ENCODE measurements at places on chromosomes 3 and 15. TPM values are rescaled to one million over a fixed set of nuclear protein-coding genes. Genes with fewer than 3 reads are reported as not detected.

PHLDB2 gene
- 6.1 TPM for total RNA-seq

DNA sequence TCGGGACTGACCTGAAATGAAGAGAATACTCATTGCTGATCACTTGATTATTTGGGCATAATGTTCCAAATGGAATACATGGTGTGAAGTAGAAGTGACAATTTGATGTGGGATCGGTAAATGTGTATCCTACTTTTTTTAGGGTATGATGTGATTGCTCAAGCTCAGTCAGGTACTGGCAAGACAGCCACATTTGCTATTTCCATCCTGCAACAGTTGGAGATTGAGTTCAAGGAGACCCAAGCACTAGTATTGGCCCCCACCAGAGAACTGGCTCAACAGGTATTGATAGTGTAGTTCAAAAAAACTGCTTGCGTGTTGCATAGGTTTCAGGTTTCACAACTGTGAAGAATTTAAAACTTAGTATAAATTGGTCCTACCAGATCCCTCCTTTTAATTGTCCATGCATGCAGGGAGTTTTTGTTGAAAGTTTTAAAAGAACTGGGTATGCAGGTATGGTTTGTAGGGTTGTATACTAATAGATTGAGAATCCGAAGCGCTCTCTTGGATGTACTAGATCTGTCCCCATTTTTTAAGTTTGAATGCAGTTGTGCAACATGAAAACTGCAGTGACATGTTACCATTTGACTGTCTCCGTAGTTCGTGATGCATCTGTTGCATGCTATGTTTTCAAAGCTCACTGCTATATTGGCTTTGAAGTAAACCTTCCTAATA is 1.6 kb downstream of the EIF4A2 start:
- peaks cover 26% of the 10 kb centered on the region for H3K36me3 ChIP-seq
- H3K4me1 ChIP-seq = peaks cover 49% of the 10 kb centered on the region
- H3K27me3 ChIP-seq = no peaks in the 10 kb centered on the region
- peak overlapping the region; percentile 93 for H3K4me3 ChIP-seq
- no peak for DNase-seq
- H3K27ac ChIP-seq = peak overlapping the region; percentile 98

- H3K27me3 ChIP-seq = no peaks in the 10 kb centered on the region
- no peaks in the 10 kb centered on the region for H3K4me1 ChIP-seq
- no peak overlapping the region for H3K4me3 ChIP-seq
- no peaks in the 10 kb centered on the region for H3K36me3 ChIP-seq
Observed at GRCh38 chr3:71219744-71220638, 363.5 kb downstream of the FOXP1 start.

- no peak overlapping the region for H3K4me3 ChIP-seq
- H3K27me3 ChIP-seq = no peaks in the 10 kb centered on the region
- DNase-seq = no peak
- no peaks in the 10 kb centered on the region for H3K4me1 ChIP-seq
- H3K27ac ChIP-seq = no peak overlapping the region
- H3K36me3 ChIP-seq = peaks cover 28% of the 10 kb centered on the region
Observed at GRCh38 chr3:129583289-129583688, 23.2 kb downstream of the PLXND1 start.

DNA sequence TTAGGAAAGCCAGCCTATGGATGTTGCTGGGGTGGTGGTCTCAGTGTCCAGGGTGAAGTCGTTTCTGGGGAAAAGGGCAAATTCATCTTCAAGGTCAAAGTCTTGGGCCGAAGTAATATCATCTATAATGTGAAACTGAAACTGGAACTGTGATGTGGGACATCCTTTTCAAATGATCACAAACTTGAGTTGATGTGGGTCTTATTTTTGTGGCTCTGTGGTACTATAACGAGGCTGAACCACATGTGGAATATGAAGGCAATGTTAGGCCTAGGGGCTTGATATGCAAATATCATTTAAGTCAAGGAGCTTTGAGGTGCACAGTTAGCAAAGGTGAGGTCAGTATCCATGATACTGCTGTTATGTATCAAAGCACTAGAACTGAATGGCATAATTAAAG is 1.5 kb upstream of the CD200R1L start:
- H3K27ac ChIP-seq = no peak overlapping the region
- no peaks in the 10 kb centered on the region for H3K4me1 ChIP-seq
- no peak for DNase-seq
- no peak overlapping the region for H3K4me3 ChIP-seq

DNA sequence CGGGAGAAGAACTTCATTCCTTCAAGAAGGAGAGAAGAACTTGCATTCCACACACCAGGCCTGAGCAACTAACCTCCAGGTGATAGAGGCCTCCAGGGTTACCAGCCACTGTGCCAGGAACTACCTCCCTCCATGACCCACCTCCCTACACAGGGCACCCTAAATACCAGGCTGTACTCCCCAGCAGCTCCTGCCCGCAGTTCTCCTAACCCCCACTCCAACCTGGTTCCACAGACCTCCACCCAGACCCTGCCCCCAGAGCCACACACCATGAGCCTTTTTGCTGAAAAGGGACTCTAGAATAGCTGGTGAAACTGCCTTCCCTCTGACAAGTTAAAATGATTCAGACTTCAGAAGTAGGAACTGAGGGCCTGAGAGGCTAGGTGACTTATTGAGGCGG is 8.2 kb downstream of the IGDCC3 start:
- H3K4me1 ChIP-seq = no peaks in the 10 kb centered on the region
- H3K27me3 ChIP-seq = no peaks in the 10 kb centered on the region
- DNase-seq = no peak
- no peak overlapping the region for H3K27ac ChIP-seq
- H3K4me3 ChIP-seq = no peak overlapping the region

AQP9 gene
- 1.8 TPM for total RNA-seq

CORO2B gene
- total RNA-seq = 2.5 TPM

ERC2 gene
- not detected for total RNA-seq

DNA sequence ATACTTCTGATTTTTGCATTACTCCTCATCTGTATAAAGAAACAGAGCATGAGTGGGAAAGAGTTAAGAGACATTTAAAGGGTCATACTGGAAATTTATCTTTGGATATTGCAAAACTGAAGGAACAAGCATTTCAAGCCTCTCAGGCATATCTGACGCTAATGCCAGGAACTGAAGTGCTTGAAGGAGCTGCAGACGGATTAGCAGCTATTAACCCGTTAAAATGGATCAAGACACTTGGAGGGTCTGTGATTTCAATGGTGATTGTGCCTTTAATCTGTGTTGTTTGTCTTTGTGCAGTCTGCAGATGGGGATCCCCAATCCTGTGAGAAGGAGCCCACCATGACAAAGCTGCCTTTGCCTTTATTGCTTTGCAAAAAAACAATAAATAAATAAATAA is 202.5 kb upstream of the UBE3A start:
- H3K4me3 ChIP-seq = no peak overlapping the region
- H3K36me3 ChIP-seq = no peaks in the 10 kb centered on the region
- no peak overlapping the region for H3K27ac ChIP-seq

HRG gene
- total RNA-seq = not detected

DNA sequence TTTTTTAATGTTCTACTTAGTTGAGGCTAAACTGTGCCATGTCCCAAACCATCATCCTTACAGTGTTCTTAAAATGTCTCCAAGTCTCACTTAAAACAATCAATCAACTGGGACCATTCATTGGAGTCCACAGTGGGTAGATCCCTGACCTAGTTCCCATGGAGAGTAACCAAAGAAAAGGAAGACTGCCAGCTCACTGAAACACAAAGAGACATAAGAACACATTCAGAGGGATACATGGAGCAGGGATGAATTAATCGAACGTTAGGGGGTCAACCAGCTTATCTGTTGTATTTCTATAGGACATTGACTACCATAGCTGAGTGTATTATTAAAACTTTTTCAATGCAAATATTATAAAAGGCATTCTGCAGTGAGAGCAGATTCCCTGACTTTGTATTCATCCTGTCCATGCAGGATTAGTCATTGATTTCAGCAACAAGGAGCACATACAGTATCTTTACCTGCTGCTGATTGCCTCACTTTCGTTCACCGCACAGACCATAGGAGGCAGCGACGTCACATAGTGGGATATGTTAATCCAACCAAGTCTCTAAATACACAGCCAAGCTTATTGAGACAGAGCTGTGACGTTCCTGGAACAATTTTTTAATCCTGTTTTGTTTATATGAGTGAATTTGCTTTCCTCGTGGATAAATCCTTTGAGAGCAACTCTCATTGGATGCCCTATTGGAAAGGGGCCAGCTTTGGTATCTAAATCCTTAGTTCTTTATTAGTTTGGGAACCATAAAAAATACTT is 364.9 kb upstream of the RBMS3 start:
- H3K27ac ChIP-seq = peak overlapping the region; percentile 59
- peak overlapping the region; percentile 58 for H3K4me3 ChIP-seq
- no peaks in the 10 kb centered on the region for H3K36me3 ChIP-seq
- peaks cover 13% of the 10 kb centered on the region for H3K4me1 ChIP-seq
- no peak for DNase-seq

DNA sequence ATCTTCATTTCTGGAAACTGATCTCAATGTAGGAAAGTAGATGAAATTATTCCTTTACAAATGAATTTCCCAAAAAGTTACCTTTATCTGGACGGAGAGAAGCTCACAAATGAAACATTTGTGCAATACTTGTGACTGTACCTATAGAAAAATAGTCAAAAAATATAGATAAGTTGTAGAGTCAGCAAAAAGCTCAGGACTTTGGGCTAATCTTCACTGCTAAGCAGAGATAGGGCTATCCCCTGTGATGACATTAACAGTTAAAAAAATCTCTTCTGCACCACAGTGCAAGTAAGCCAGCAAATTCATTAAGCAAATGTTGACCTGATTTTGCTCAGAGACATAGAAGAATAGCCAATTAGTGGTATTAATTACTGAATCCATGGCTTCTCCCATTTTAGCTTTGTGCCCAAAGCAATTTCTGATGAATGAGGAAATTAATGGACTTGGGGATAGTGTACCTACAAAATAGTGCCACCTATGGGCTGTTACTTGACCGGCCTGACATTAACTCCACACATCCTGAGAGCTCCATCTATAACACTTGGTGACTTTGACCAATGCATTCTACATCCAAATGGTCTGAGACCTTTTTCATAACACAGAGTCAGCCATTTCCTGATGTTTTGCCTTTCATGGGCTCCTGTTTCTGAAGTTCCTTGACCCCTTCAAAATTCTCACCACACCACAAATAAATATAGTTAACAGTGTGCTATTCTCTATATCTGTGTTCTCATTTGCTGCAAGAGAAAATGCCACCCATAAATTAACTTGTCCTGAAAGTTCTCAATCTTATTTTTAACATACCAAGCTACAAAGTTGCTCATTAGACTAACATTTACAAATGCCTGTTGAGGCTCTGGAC is 105.0 kb downstream of the SSR3 start:
- H3K27me3 ChIP-seq = no peaks in the 10 kb centered on the region
- no peaks in the 10 kb centered on the region for H3K4me1 ChIP-seq
- no peak for DNase-seq
- H3K36me3 ChIP-seq = no peaks in the 10 kb centered on the region

C3orf20 gene
- 0.38 TPM for total RNA-seq

DNA sequence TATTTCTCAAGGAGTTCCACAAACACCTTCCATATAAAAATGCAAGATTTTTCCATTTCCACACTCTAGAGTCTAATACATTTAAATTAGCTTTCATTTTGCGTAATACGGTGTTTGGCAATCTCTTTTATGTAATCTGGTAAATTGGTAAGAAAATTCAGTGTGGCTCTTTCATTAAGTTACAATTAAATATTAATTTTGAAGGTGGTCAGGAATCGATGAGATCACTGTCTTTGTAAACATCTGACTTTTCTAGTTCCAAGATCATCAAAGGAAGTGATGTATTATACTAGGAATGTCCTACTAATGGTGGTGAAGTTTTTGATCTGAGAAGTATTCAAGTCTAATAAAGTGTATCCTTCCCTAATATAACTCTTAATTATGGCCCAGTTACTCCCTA is 1.1 kb upstream of the UTS2B start:
- no peaks in the 10 kb centered on the region for H3K36me3 ChIP-seq

- peaks cover 11% of the 10 kb centered on the region for H3K4me1 ChIP-seq
- H3K4me3 ChIP-seq = no peak overlapping the region
- no peaks in the 10 kb centered on the region for H3K27me3 ChIP-seq
- no peak for DNase-seq
Observed at GRCh38 chr3:195692781-195693427, 27.9 kb upstream of the MUC20 start.

DNA sequence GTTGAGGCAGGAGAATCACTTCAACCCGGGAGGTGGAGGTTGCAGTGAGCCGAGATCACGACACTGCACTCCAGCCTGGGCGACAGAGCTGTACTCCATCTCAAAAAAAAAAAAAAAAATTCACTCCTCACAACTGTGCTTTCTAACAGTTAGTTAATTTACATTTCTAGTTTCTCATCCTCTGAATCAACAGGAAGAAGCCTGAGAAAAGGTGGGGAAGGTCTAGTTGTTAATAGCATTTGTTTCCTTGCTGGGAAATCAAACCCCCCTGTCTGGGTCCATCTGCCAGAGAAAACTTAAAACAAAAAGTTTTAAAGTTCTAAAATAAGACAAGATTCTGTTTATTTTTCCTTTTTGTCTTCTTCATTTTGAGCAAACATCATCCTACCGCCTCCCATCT is 62.3 kb downstream of the TMEM39A start:
- H3K4me1 ChIP-seq = no peaks in the 10 kb centered on the region
- DNase-seq = no peak
- no peak overlapping the region for H3K27ac ChIP-seq
- H3K27me3 ChIP-seq = no peaks in the 10 kb centered on the region
- peaks cover 26% of the 10 kb centered on the region for H3K36me3 ChIP-seq

KCNH8 gene
- 0.11 TPM for total RNA-seq

FRMD5 gene
- total RNA-seq = not detected

TRH gene
- not detected for total RNA-seq

GRCh38 chr3:49530231-49530630 is 24.0 kb upstream of the BSN start:
- peaks cover 48% of the 10 kb centered on the region for H3K36me3 ChIP-seq
- no peaks in the 10 kb centered on the region for H3K27me3 ChIP-seq
- H3K27ac ChIP-seq = peak overlapping the region; percentile 44
- H3K4me3 ChIP-seq = no peak overlapping the region

GRCh38 chr3:26623419-26624208 is 1.0 kb downstream of the LRRC3B start:
- DNase-seq = peak; percentile 45
- H3K27me3 ChIP-seq = peaks cover 27% of the 10 kb centered on the region
- no peaks in the 10 kb centered on the region for H3K4me1 ChIP-seq
- no peaks in the 10 kb centered on the region for H3K36me3 ChIP-seq
- H3K4me3 ChIP-seq = peak overlapping the region; percentile 73
- H3K27ac ChIP-seq = no peak overlapping the region

All from psoas muscle (tissue), 8 donors.